ENCODE measurements at places on chromosomes 2 and 18.
A peak's percentile ranks its signal among the peaks of the same experiment; 100 is the strongest.

GRCh38 chr18:44452346-44452745 is 228.3 kb upstream of the SETBP1 start:
- no peaks in the 10 kb centered on the region for H3K27me3 ChIP-seq
- no peak overlapping the region for H3K4me3 ChIP-seq
- no peaks in the 10 kb centered on the region for H3K4me1 ChIP-seq
- DNase-seq = no peak
- no peaks in the 10 kb centered on the region for H3K36me3 ChIP-seq

DNA sequence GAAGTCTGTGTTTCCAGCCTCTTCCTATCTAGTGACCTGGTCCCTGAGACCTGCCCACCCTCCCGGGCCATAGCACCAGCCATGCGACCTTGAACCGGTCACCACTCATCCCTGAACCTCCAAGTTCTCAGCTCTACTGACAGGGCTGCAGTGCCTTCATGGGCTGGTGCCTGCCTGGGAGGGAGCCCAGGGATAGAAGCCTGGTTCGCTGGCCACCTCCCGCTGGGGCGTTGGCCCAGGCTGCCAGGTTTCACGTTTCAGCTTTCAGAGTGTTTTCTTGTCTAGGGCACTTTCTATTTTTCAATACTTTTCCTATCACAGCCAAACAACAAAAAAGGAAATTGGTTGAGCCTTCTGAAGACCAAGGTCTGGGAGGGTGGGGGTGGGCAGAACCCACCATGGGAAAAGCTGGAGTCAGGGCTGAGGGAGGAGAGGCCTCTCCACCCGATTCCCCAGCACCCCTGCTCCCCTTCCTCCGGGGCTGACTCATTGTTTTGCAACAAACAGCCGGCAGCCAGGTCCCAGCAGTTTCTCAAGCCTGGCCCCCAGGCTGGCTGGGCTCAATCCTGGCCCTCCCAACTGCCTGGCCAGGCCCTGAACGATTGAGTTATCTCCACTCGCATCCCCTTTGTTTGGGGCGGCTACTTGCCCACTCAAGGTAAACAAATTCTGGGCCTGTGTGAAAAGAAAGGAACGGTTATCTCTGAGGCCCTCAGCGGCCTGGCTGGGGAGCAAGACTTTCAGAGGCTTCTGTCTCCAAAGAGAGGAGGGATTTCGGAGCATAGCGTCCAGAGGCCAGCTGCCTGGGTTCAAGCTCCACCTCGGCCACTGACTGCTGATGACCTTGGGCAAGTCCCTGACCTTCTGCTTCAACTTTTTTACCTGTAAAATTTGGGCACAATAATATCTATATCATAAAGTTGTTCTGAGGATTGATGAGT is 47.5 kb downstream of the ZFP36L2 start:
- no peak overlapping the region for H3K4me3 ChIP-seq
- H3K4me1 ChIP-seq = peaks cover 21% of the 10 kb centered on the region
- no peaks in the 10 kb centered on the region for H3K27me3 ChIP-seq
- no peaks in the 10 kb centered on the region for H3K36me3 ChIP-seq

DNA sequence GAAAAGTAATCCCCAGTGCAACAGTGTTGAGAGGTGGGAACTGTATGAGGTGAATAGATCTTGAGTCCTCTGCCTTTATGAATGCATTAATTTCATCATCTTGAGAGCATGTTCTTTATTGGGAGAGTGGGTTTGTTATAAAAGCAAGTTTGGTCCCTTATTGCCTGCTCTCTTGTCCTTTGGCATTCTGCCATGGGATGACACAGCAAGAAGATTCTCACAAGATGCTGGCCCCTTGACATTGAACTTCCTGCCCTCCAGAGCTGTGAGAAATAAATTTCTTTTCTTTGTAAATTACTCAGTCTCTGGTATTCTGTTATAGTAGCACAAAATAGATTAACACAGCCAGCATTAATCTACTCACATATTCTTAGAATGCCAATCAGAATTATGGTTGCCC is 108.6 kb downstream of the EHBP1 start:
- no peaks in the 10 kb centered on the region for H3K4me1 ChIP-seq
- H3K36me3 ChIP-seq = no peaks in the 10 kb centered on the region
- H3K27ac ChIP-seq = no peak overlapping the region
- DNase-seq = no peak

- no peak overlapping the region for H3K4me3 ChIP-seq
- DNase-seq = no peak
- no peaks in the 10 kb centered on the region for H3K4me1 ChIP-seq
- H3K27ac ChIP-seq = no peak overlapping the region
- no peaks in the 10 kb centered on the region for H3K36me3 ChIP-seq
- H3K27me3 ChIP-seq = no peaks in the 10 kb centered on the region
Observed at GRCh38 chr2:229445019-229445418, 173.9 kb upstream of the PID1 start.

DNA sequence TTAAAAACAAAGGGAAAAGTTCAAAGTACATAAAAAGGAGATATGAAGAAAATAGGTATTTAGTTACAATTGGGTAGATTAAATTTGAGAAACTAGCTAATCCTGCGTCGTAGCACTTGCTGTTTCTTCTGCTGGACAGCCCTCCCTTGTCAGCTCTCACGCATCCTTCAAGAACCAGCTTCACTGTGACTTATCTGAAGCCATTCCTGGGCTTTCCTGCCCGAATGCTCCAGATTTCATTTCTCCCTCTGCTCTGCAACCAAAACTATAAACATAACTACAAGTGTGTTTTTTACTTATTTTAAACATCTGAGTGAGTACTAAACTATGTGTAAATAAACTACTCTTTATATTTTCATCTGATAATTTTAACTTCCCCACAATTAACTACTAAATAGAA is 149.2 kb downstream of the MTCL1 start:
- no peaks in the 10 kb centered on the region for H3K4me1 ChIP-seq
- no peak for DNase-seq
- H3K4me3 ChIP-seq = no peak overlapping the region
- H3K27me3 ChIP-seq = peaks cover 7% of the 10 kb centered on the region

DNA sequence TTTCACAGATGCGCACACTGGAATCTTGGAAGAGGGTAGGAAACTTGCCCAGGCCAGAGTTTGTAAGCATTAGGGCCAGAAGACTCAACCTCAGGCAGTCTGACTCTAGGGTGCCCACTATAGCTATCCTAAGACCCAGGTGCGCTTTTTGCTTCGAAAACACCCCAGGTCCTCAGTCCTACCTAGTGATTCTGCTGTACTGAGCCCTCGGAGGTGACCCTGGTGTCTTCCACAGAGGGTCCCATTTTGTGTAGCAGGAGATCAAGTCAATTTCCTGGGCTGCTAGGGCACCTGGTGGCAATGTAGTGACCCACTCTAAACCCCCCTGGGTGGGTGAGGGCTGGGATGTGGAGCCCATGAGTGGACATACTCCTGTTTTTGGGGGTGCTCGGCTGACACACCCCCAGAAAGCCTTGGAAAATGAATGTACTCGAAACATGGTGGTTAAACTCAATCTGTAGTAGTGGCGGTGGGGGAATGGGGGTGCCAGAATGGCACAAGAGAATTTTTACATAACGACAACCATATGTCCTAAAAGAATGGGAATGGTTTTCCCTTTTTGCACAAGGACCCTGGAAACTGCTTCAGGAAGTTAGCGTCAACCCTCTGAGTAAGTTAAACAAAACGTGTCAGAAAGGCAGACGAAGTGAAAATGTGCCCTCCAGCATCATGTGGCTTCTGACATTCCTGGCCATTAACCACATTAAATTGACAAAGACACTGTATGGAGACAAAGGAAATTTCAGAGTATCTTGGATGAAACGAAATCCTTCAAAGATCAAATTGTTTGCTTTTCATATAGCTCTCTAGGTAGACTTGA is 218.0 kb upstream of the COPS8 start:
- H3K4me3 ChIP-seq = no peak overlapping the region
- peaks cover 3% of the 10 kb centered on the region for H3K4me1 ChIP-seq
- H3K27ac ChIP-seq = no peak overlapping the region
- H3K36me3 ChIP-seq = no peaks in the 10 kb centered on the region

DNA sequence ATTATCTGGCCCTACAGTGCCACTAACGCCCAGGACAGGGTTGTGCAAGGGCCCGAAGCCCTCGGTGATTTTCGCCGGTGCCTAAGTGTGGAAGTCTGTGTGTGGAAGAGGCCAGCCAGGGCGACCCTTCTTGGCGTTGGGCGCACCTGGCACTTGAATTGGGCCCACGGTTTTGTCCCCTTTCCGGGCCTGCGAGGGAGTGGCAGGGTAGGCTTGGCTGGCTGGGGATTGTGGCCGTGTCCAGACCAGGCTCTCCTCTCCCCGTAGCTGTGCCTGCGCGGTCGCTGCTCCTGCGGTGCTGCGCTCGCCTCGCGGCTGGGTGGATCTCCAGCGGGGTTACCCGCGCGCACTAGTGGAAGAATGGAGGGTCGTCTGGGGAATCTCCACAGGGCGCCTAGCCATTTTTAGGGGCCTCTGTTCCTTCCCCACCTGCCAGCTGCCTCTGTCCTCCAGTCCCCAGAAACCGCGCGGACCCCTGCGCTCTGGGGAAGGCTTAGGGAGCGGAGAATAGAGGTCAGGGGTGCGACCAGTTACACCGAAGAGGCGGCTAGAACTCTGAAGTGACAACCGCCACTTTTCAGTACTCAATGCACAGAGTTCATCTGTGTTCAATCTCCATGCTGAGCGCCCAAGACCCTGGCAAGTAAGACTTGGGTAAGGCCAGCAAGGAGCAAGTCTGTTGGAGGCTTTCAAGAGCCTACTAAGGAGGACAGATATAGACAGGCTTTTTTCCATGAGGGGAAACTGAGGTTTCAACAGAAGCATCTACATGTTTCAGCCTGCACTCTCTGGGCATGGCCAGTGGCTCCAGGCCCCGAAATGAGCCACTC is 16.0 kb downstream of the EVX2 start:
- H3K4me1 ChIP-seq = peaks cover 5% of the 10 kb centered on the region
- peak; percentile 61 for DNase-seq
- no peaks in the 10 kb centered on the region for H3K36me3 ChIP-seq
- peaks cover 74% of the 10 kb centered on the region for H3K27me3 ChIP-seq
- H3K27ac ChIP-seq = no peak overlapping the region

- H3K4me1 ChIP-seq = no peaks in the 10 kb centered on the region
- no peaks in the 10 kb centered on the region for H3K36me3 ChIP-seq
- H3K27ac ChIP-seq = no peak overlapping the region
- H3K27me3 ChIP-seq = no peaks in the 10 kb centered on the region
- no peak overlapping the region for H3K4me3 ChIP-seq
- DNase-seq = no peak
Observed at GRCh38 chr18:25662272-25662671, 310.3 kb upstream of the ZNF521 start.

DNA sequence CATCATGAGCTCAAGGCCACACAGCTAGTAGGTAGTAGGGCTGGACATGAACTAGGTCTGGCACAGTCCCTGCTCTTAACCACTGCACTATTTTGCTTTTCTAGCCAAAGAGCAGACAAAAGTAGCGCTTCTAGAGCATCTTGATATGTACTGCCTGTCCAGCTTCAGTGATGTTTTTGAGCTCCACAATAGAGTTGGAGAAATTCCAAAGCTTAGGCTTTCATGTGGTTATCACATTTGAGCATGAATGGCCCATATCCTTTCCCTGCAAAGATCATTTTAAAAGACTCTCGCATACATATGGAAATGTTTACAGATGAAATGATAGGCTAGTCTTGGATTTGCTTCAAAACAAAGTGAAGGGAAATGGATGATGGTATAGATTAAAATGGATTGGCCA is 128.7 kb downstream of the MAP3K20 start:
- DNase-seq = no peak
- H3K4me3 ChIP-seq = no peak overlapping the region
- no peak overlapping the region for H3K27ac ChIP-seq
- no peaks in the 10 kb centered on the region for H3K4me1 ChIP-seq

GRCh38 chr2:64820901-64821300 is 167.2 kb upstream of the SERTAD2 start:
- DNase-seq = no peak
- H3K27ac ChIP-seq = no peak overlapping the region
- no peaks in the 10 kb centered on the region for H3K27me3 ChIP-seq
- H3K4me3 ChIP-seq = no peak overlapping the region

- no peaks in the 10 kb centered on the region for H3K27me3 ChIP-seq
- DNase-seq = no peak
- peaks cover 19% of the 10 kb centered on the region for H3K4me1 ChIP-seq
Observed at GRCh38 chr2:136250131-136250530, 132.2 kb upstream of the CXCR4 start.

- no peak for DNase-seq
- no peaks in the 10 kb centered on the region for H3K36me3 ChIP-seq
- H3K4me3 ChIP-seq = no peak overlapping the region
- no peaks in the 10 kb centered on the region for H3K4me1 ChIP-seq
Observed at GRCh38 chr2:57907411-57907810, 139.2 kb upstream of the VRK2 start.

GRCh38 chr2:220847006-220847405 is 725.1 kb downstream of the EPHA4 start:
- H3K36me3 ChIP-seq = no peaks in the 10 kb centered on the region
- H3K27me3 ChIP-seq = no peaks in the 10 kb centered on the region
- H3K27ac ChIP-seq = no peak overlapping the region

DNA sequence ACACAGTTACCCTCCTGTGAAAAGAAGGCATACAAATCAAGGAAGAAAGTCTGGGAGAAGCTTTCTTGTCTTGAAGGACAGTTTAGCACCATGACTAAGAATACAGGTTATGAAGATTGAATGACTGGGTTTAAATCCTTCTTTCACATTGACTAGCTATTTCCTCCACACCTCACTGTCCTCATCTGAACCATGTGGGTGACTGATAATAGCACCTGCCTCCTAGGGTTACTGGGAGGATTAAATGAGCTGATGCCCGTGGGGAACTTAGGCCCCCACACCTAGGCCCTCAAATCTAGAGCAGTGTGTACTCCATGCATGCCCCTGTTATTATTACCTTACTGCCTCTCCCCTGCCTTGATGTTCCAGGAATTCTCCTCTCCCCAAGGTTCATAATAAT is 202.9 kb downstream of the FBXO15 start:
- no peak for DNase-seq
- no peak overlapping the region for H3K27ac ChIP-seq
- H3K4me1 ChIP-seq = no peaks in the 10 kb centered on the region

GRCh38 chr2:8587251-8587791 is 94.5 kb upstream of the ID2 start:
- H3K4me1 ChIP-seq = peaks cover 7% of the 10 kb centered on the region
- DNase-seq = peak; percentile 52
- H3K27ac ChIP-seq = no peak overlapping the region
- H3K4me3 ChIP-seq = no peak overlapping the region

All from endodermal cell (in vitro differentiated cells).